Left colon (tissue), 2 donors: ENCODE measurements at places on chromosomes 2 and 18.

DNA sequence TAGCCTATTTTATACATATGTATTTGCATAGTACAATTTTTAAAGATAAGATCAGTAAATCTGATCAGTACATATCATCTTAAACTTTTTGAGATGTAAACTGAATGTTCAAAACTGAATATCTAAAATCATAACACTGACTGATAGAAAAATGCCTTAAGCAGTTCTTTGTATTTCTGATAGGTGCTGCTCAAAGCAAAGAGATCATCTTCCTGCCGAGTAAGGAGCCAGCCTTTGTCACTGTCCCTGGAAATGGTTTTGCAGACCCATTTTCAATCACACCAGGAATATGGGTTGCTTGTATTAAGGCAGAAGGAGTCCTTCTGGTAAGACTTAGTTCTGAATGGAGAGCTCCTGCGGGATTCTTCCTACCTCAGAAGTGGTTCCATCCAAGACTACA, 135.0 kb downstream of the LAMA3 start:
- DNase-seq = no peak

DNA sequence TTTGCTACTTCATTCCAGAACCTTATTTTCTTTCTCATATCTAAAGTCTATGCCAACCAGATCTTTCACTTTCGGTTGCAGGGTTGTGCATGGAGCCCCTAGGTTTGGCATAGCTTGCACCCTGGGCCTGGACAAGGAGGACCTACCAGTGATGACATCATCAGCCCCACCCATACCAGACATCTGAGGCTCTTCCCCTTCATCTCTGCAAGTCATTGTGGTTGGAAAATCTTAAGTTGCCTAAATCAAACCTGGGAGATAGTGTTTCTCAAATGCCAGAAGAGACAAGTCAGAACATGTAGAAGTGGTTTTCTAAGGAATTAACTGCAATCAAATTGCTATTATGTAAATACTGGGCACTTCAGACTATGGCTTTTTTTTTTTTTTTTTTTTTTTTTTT, 363.3 kb downstream of the ZNF516 start:
- DNase-seq = no peak

DNA sequence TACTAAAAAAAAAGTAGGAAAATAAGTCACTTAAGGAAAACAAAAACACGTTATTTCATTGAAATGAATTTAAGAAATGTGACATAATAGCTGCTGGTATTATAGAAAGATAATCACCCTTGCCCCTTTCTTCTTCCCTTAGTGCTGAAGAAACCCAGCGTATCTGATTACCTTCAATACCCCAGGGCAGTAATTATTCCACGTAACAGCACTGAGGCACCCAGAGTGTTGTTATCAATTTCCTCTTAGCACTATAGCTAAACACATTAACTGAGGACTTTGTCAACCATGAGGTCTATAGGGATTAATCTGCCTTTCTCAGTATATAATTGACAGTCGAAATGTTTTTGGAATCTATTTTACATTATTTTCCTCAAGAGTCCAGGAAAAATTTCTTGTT, 180.0 kb upstream of the NXPH2 start:
- DNase-seq = no peak

GRCh38 chr2:220302756-220303155, 675.3 kb downstream of the SLC4A3 start:
- no peak for DNase-seq

- no peak for DNase-seq
These were observed 154.3 kb downstream of the NDUFA10 start for GRCh38 chr2:239870863-239871262.

- no peak for DNase-seq
These were observed 18.4 kb upstream of the YES1 start for GRCh38 chr18:830315-830901.

- no peak for DNase-seq
These were observed 18.5 kb downstream of the TMEM177 start for GRCh38 chr2:119697290-119698020.

GRCh38 chr2:49288902-49289700, 134.8 kb upstream of the FSHR start:
- no peak for DNase-seq

DNA sequence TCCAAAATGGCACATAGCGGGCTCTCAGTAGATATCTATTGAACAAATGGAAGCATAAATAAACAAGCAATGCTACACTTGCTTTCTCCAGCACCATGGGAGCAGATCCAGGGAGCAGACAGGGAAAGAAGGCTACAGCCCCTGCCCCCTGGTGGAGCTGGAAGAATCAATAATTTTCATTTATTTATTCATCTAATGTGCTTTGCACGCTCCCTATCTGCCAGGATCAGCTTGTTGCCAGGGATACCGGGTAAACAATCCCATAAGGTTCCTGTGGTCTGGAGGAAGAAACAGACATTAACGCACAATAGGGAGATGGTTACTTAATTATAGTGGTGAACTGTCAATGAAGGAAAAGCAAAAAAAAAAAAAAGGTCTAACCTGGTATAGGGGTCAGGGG, 40.1 kb upstream of the CLASP1 start:
- no peak for DNase-seq
